ENCODE measurements at places on chromosomes 4 and X.

DNA sequence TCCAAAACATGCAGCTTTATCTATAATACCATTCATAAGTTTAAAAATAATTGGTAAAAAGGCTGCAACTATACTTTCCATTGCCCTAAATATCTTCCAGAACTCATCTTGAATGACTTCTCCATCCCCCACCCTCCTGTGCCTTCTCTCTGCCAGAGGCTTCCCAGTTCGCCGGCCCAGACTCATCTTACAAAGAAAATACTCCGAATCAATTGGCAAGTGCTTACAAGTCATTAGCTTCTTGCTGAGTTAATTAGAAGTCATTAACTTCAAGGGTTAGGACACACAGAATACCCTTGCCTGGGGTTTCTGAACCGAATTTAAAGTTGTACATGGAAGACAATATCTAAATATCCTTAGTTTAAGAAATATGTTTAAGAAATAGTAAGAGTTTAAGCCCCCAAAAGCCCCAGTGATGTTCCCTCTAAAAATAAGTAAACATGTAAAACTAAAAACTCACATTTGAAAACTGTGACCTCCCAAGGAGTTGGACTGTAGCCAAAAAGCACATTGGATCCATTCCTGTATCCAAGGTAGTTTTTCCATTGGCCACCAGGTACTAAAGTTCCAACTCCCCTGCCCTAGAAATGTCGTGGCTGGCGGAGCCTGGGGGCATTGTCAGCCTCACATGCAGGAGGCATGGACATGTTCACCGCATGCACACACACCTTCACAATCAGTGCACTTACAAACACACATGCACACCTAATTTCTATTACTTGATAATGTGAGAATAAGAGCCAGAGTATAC, 535.2 kb upstream of the FAT1 start:
- DNase-seq: no peak

DNA sequence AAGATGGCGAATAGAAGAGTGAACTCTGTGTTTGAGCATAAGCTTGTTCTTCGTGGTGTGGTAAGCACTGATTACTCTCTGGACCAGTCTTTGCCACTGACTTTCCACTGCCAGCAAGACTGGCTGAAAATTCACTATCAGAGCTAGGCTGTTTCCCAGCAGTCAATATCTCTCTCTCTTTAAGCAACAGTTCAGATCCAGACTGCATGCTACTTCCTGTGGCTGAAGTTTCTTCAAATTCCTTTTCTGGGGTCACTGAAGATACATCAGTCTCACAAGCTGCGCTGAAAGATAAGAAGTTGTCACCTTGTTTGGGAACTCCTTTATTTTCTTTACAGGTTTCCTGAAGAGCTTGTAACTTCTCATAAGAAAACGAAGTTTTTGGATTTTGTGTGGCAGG, 54.0 kb upstream of the FAM120C start:
- no peak for DNase-seq

- DNase-seq: no peak
Measured at GRCh38 chr4:6907658-6908191, 1.9 kb upstream of the TBC1D14 start.

- no peak for DNase-seq
Measured at GRCh38 chr4:84917086-84917821, 49.2 kb downstream of the WDFY3 start.
